MV-4-11 (cell line): ENCODE measurements at places on chromosomes 7 and 10.

GRCh38 chr7:100801833-100802568 is 25.3 kb downstream of the EPHB4 start:
- DNase-seq, result peak; percentile 73

DNA sequence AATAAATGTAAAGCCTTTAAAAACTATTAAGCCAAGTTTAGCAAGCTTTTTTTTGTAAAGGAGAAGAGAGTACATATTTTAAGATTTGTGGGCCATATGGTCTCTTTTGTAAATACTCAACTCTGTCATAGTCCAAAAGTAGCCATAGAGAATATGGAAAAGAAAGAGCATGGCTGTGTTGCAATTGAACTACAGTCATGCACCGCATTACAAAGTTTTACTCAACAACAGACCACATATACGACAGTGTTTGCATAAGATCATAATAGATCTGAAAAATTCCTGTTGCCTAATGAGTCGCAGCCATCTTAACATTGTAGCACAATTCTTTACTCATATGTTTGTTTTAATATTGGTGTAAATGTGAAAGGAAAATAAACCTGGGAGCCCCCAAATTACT is 440.8 kb downstream of the HTR7 start:
- peak; percentile 58 for DNase-seq

DNA sequence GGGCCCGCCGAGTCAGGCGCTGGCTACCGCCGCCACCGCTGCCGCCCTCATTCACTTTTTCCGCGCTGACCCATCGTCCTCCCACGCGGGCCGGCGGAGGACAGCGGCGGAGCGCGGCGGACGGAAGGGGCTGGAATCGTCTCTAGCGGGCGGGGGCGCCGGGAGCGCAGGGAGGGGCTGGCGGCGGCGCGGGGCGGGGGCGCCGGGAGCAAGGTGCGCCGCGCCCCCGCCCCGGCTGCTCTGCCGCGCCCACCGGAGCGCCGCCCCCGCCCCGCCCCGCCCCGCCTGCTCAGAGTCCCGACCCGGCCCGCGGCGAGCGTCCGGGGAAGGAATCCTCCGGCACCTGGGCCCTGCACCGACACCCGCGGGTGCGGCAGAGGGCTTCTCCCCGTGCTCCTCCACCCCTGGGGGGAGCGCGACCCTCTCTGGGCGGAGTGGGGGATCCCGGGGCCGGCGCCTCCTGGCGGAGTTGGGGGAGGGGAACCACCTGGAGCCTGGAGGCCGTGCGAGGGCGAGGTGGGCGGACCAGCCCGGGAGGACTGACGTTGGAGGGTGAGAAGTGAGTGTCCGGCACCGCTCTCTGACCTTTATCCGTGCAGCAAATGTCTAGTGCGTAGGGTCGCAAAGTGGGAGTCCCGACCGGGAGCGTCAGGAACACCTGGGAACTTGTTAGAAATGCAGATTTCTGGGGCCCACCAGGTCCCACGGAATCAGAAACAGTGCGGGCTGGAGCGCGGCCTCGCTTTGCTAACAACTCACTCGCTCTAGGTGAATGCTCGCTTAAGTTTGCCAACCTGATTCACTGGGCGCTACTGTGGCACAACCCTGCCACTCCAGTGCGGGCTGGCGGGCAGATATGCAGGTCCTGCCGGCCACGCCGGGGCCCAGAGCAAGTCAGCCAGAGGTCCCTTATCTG is at the start of gene COBL:
Gene COBL (minus strand): TSS at position 144 of the 916 bp plus-strand sequence. CDS start 176 bp downstream, outside the sequence.
- DNase-seq, result no peak

GRCh38 chr10:75508814-75509306 is 77.4 kb downstream of the LRMDA start:
- no peak for DNase-seq

DNA sequence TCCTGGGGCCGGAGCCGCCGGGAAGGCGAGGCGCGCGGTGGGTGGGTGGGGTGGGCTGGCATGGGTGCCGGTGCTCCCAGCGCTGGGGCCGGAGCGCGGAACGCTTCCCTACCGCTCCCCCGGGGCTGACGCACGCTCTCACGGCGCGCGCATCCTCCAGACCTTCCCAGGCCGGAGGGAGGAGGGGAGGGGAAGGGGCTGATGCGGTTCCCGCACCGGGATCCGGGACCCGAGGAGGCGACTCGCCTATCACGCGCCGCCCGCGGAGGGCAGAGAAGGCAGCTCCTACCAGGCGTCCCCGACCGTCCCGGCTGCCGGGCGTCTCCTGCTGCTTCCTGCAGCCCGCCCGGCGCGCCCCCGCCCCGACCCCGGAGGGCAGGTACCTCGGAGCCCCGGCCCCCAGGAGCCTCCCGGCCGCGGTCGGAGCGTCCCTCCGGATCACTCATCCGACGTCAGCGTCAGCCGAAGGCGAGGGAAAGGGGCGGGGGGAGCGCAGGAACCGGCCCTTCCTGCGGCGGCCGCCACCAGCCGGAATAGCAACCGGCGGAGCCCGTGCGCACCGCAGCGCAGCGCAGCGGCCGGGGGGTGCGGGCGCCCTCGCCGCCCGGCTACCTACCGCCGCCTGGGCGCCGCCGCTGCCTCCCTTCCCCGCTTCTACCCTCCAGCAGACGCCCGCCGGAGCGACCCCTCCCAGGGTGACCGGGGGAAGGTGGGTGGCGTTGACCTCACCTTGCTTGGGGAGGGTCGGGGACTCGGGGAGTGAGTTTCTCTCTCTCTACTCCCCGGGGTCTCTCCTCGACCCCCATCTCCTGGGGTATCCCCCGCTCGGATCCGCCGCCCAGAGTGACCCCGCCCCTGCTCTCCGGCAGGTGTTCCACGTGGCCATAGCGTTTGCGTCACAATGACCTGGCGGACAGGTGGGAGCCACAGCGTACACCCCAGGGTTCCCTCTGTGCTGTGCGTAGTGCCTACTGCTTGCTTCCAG is at the start of gene ICA1:
Gene ICA1 (minus strand): TSS at position 457 of the 985 bp plus-strand sequence. CDS start 26,241 bp downstream, outside the sequence.
- no peak for DNase-seq

GRCh38 chr7:93890041-93890463 is 501 bp downstream of the TFPI2 start:
- DNase-seq, result no peak

GRCh38 chr10:35324196-35324595 is 12.1 kb upstream of the CCNY start:
- DNase-seq, result no peak

DNA sequence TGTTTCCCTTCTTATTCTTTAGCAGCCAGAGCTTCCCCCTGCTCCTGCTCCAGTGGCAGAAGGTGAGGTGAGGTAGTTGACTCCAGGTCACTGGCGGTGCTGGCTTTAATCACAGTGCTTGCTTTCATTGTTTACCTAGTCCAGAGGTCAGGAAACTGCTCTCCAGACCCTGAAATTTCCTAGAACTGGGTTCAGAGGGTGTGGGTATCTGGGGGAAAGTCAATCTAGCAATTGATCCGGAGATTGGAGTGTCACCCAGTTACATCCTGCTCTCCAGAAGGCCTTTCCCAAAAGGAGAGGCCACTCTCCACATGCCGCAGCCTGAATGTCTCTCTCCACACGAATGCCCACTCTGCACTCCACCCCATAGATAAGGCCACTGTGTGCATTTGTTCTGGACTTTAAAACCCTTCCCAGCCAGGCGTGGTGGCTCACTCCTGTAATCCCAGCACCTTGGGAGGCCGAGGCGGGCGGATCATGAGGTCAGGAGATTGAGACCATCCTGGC is 2.1 kb upstream of the MBL2 start:
- no peak for DNase-seq

DNA sequence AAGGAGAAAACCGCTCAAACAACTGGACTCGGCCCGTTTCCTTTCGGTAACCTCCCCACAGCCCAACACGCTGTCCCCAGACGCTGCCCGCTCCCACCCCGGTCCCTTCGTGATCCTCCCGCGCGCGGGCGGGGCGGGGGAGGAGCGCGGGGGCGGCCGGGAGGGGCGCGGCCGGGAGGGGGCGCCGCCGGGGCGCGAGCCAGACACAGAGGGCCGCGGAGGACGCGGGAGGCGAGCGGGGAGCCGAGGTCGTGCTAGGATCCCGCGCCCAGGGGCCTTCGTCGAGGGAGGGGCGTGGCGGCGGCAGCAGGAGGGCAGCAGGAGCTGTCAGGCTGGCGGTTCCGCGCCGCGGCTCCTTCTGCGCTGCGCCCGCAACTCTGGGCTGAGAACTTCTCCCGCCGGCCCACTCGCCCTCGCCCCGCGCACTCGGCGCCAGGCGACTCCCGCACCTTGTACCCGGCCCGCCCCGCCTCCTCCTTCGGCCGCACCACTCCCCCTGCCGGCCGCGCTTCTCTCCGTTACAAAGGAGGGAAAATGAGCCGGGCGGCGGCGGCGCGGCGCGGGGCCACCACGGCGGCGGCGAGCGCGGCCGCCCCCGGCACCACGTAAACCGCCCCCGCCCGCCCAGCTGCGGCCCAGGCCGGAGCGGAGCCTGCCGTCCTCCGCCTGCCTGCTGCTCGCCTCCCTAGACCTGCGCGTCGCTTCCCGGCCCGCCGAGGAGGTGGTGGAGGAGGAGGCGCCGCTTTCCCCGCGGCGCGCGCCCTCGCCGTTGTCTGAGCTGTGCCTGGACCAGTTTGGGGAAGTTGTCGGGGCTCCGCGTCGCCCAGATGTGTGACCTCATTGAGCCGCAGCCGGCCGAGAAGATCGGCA is at the start of gene CDK14:
Gene CDK14 (plus strand): TSS at position 521 of the 870 bp plus-strand sequence. CDS start 307 bp downstream, at position 828.
- peak; percentile 83 for DNase-seq

GRCh38 chr10:90966146-90966545 is 45.3 kb upstream of the ANKRD1 start:
- no peak for DNase-seq

DNA sequence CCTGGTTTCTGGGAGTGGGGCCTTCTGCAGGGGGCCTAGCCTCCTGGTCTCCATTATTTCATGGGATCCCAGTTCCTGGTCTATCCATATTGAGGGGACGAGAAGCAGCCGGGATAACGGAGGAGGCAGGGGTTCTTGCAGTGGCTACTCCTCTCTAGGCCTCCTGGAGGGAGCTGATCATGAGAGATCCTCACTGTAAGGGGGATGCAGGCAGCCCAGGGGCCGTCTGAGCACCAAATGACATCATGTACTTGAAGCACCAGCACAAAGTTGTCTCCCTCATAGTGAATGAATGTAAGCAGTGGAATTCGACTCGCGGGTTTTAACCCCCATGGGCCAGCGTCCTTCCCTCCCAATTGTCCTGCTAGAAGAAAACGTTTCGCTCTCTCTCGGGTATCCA is 964 bp upstream of the ADCY1 start:
- no peak for DNase-seq

DNA sequence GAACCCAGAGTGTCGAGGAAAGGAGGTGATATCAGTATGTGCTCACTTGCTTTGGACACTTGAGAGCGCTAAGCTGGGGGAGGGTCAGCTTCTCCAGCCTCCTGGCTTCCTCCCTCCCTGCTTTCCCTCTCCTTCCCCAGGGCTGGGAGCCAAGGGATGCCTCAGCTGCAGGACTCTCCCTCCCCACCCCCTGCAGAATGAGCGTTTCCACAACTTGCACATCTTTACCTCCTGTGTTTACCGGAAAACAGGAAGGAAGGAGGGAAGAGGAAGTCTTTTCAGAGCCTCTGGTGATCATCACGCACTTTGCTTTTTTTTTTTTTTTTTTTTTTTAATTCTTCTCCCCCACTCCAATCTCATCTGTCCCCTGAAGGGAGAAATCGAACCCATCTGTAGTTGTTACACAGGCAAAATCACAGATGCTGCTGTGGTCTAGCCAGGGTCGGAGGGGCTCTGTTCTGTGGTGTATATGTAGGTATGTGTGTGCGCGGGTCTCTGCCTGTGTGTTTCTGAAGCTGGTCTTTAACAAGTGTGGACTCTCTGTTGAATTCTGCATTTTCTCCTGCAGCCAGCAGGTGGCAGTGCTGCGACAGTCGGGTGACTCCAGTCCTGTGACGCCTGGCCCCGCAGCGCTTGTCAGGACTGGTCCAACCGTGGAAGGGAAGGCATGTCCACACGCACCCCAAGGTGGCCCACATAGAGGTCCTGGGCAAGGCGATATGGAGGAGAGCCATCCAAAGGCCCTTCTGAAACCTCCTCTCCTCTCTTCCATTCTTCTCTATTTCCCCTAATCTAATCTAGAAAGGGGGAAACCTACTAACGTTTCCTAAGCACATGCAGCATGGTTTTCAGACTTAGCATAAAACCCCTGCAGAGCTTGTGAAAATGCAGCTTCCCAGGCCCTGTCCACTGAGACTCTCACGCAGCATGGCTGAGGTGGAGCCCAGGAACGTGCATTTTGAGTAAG is 257.6 kb downstream of the PLXNA4 start:
- peak; percentile 62 for DNase-seq

GRCh38 chr10:391847-392704 is 256.8 kb downstream of the ZMYND11 start:
- no peak for DNase-seq

DNA sequence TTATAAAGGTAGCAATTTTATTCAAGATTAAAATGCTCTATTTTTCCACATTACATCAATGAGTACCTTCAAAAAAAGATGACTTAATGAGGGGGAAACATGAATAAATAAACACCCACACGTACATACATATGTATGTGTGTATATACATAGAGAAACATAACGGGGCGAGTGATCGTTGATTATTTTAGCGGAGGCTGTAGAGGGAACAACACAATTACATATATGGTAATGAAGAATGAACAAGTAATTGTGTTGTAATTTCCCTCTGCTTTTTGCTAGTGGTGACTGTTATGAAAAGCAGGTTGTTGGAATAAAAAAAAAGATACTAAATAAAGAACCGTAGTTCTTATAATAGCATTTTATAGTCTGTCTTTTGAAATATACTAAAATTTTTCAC is 63.2 kb downstream of the CACNB2 start:
- no peak for DNase-seq

DNA sequence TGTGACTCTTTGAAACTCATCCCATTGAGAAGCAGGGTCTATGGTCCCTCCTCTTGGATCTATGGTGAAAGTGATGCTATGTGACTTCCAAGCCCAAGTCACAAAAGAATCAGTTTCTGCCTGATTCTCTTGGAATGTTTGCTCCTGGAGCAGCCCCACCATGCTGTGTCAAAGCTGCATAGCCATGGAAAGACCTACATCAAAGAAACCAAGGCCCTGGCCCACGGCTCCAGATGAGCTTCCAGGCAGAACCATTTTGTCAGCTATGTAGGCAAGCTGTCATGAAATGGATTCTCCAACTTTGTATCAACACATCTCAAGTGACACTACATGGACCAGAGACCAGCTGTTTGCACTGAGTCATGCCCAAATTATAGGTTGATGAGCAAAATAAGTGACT is 77.0 kb downstream of the AASS start:
- DNase-seq, result no peak

GRCh38 chr10:60948851-60949250 is 4.9 kb upstream of the RHOBTB1 start:
- no peak for DNase-seq

DNA sequence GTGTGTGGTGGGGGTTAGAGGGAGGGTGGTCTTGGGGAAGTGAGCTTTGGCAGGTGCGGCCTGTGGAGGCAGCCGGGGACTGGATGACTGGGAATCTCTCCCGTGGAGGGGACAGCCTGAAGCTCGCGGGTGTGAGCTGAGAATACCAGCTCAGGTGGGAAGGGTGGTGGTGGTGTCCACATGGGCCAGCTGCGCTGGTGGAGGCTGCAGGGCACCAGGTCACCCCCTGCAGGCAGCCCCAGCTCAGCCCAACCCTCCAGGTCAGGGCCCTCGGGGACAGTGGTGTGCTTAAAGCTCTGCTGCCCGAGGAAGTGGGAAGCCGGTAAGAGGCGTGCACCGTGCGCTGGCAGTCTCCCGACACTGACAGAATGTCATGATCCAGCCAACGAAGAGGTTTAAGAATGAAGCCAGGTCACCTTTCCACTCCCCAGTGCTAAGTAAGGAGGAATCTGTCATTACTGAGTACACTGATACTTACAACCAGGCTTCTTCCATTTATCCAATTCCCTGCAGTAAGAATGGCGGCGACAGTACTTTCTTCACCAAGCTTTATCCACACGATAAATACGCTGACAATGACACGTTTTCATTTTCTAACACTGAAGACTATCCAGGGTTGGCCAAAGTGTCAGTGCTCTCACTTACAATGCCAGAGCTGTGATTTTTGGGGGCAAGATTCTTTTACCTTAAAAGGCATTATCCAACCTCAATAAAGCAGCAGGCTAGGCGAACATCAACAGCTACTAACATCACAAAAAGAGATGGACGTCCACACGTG is 20.4 kb downstream of the BRI3 start:
- DNase-seq, result no peak
